WTC11 (cell line): ENCODE measurements at places on chromosomes 12 and 14.

GRCh38 chr12:105018012-105018411, 31.9 kb downstream of the NOPCHAP1 start:
- DNase-seq: no peak

DNA sequence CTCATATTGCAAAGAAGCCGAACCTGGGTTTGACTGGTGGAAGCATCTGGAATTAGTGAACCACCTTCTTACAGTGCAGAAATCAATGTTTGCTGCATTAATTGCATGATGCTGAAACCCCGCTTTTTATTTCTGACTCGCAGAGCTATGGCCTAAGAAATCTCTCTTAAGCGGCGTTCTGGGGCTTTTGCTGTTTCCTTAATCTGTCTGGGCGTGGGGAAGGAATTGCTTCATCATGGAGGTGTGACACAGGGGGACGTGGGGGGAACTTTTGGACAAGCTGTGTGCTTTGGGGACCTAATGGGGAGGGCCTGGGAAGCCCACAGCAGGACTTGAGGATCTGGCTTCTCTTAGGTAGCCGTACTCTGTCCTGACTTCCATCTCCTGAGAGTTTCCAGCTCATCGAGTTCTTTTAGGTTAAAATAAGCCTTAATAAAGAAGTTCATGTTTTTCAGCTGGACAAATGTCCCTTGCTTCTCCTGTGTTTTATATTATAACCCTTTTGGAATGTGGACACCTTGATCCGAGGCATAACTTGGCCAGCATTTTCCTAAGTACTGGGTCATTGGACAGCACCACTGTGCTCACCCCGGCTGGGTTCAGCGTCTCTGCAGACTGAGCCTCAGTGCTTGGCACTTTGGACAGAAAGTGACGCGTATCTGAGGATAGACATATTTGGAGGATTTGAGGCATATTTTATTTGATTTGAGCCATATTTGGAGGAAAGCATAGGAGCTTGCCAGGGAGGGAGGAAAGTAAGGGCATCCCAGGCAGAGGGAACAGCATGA, 192.1 kb upstream of the MYL2 start:
- DNase-seq: no peak

DNA sequence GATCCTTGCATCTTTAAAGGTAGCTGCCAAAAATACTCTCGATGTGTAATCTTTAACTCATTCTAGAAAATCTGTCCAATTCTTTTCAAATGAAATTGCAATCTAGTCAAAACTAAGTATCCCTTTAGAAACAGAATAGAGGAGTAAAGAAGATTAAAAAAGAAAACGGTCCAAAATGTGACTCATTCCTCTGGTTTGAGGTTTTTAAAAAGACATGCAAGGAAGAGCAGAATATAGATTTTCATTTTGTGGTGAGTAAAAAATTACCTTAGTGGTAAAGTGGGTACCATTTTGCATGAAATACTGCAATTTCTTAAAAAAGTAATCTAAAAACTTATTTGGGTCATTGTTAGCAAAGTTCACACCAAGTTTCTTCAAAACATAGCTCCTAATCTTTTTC, 108.4 kb downstream of the BRMS1L start:
- DNase-seq: no peak

GRCh38 chr12:110249716-110250225, 31.3 kb upstream of the ATP2A2 start:
- no peak for DNase-seq

DNA sequence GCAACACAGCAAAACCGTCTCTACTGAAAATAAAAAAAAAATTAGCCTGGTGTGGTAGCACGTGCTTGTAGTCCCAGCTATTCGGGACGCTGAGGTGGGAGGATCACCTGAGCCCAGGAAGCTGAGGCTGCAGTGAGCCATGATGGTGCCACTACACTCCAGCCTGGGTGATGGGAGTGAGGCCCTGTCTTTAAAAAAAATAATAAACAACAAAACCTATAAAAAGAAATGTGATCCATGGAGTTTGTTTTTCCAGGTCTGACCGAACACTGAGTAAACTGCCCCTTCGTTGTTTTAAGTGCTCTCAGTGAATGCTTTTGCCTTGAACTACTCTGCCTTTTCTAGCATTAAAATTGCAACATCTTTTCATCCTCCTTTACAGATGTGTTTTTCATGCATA, 76.8 kb downstream of the TESC start:
- no peak for DNase-seq

- DNase-seq: no peak
Observed at GRCh38 chr12:110637869-110638441, 24.0 kb downstream of the TCTN1 start.

- DNase-seq: no peak
Observed at GRCh38 chr14:91232603-91233002, 11.9 kb downstream of the GPR68 start.

DNA sequence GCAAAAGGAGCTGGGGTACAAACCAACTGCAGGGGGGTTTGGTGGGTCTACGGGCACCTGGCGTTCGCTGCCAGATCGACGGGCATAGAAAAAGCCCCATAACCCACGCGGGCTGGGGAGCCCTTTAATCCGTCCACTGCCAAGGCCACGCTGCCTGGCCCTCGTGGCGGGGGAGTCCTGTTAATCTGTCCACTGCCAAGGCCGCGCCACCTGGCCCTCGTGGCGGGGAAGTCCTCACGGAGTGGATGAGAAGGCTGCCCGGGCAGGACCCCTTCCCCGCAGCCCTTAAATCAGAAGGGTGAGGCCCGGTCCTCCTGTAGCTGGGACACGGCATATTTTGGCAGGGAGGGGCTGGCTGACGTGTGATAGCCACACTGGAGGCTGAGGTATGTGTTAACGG, 86.1 kb downstream of the NOC4L start:
- DNase-seq: no peak

- DNase-seq: no peak
Observed at GRCh38 chr14:80003138-80003537, 208.2 kb downstream of the DIO2 start.

- no peak for DNase-seq
Observed at GRCh38 chr12:117202033-117202432, 11.8 kb upstream of the FBXO21 start.

GRCh38 chr12:62862259-62862881, 72.6 kb downstream of the PPM1H start:
- no peak for DNase-seq

- no peak for DNase-seq
Observed at GRCh38 chr14:53310412-53310811, 157.3 kb upstream of the DDHD1 start.

GRCh38 chr12:53805067-53805466, 53.3 kb upstream of the CISTR start:
- DNase-seq: no peak

DNA sequence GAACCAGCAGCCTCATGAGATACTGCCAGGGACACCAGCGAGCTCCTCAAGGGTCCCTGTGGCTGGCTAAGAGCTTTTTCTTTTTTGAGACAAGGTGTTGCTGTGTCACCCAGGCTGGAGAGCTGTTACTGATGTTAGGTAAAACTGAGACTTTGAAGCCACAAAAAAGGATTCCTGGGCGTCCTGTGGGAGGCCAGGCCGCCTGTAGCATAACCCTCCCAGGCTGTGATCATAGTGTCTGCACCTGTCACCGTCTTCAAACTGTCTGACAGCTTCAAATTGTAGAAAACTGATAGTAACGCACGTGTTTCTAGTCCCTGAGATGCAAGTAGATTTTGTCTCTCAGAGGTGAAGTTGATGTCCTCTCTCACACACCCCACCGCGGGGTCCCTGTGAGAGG, 4.1 kb downstream of the ZFYVE21 start:
- no peak for DNase-seq

DNA sequence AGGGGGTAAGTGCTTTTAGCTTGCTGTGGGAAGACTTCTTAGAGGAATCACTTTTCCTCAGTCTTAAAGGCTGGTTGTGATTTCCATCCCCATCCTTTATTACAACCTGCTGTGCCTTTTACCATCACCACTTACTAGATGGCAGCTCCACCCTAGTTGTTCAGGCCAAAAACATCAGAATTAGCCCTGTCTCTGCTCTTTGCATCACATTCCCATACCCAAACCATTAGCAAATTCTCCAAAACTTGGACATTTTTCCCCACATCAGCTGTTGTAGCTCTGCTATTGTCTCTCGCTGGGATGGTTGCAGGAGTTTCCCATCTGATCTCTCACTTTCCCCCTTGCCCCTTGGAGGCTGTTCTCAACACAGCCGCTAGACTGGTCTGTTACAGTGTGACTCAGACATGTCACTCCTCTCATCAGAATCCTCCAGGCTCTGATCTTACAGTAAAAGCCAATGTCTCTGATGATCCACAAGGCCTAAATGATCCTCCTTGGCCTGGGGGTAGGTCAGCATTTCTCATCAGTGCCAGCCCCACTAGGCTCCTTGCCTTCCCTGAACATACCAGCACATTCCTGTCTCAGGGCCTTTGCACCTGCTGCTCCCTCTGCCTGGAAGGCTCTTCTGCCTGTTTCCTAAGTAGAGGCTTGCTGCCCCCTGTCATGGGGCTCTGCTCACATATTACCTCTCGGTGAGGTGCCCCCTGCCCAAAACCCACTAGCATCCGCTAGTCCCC, 102.5 kb downstream of the BEGAIN start:
- no peak for DNase-seq

DNA sequence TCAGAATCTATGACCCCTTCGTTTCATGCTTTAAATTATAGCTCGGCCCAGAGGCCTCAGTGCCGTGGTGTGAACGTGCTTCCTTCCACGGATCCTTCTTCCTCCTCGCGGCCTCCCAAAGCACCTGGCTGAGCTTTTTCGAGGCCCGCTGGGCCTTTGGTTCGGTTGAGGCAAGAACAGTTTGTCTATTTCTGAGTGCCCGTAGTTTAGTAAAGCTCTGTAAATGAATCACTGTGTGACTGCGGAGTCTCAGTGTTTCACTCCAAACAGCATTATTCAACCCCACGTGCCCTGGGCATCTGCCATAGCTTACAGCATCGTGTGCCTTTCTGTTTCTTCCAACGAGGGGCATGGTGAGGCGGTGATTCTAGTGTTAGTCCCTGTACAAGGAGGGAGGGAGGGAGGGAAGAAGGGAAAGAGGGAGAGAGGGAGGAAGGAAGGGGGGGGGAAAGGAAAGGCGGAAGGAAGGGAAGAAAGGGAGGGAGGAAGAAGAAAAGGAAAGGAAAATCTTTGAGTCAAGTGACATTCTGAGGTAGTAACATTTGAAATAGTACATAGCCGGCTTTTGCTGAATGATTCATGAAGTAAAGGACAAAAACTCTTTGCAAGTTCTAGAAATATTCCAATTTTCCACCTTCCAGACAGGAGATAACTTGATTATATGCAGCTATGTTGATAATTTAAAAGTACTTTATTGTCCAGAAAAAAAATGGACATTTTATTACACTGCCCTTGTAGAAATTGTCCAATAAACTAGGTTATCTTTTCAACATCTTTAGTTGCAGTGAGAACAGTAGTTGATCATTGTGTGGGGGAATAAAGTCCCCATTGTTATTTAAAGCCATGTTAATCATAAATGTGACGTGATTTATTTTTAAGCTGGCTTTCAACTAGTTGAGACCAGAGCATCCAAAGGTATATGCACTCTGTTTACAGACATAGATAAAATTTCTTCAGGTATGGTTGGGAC, 1.2 kb upstream of the TRIM9 start:
- DNase-seq: no peak

- no peak for DNase-seq
Observed at GRCh38 chr14:101813171-101813759, 51.8 kb downstream of the PPP2R5C start.

GRCh38 chr14:90266441-90267154, 10.2 kb downstream of the PSMC1 start:
- no peak for DNase-seq

GRCh38 chr14:99327050-99327449, 55.1 kb upstream of the BCL11B start:
- no peak for DNase-seq

DNA sequence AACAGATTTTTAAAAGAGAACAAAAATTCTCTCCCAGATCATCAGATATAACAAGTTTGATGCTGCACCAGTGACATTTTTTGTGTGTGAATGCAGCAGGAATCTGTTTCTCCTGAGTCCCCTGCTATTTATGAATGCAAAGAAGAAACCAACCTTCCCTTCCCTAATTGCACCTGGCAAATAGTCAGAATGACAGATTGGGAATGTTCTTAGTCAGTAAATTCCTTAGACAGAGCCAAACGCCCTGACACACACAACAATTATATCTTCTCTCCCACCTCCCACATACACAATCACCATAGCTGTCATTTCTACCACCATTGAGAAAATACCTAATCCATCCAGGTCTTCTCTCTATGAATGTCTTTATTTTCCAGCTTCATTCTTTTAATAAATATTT, 174.4 kb downstream of the ALG10B start:
- no peak for DNase-seq

DNA sequence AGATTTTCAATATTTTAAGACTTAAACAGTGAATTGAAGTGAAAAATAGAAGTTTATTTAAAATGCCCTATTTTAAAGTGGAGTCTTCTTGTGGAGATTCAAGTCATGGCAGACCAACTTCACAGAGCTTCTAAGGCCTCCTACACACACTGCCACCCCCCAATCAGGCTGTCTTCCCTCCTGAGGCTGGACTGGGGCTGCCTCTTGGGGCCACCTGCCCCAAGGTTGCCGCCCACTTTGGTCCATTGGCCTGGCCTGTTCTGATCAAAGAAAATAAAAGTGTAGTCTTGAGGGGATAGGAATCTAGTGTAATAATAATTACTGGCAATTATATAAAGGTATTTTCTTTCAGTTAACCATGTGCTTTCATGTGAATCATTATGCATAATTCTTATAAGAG, 1.3 kb downstream of the GOLT1B start:
- no peak for DNase-seq

GRCh38 chr12:15899282-15899870, 11.8 kb upstream of the DERA start:
- no peak for DNase-seq

DNA sequence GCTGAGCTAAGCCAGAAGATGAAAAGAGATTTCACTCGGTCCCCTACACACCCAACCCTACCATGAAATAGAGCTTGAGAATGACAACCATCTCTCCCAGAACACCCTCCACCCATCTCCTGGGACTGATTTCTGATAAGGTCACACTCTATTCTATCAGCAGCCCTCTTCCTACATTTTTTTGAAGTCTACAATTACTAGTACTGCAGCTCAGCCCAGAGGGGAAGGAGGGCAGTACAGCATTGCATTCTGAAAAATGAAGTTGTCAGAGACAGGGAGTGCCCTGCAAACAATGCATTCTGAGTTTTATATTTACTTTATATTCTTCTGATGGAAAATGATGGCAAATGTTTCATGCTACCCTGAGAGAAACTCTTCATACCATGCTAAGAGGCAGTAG, 318.5 kb downstream of the BCAT1 start:
- DNase-seq: no peak

DNA sequence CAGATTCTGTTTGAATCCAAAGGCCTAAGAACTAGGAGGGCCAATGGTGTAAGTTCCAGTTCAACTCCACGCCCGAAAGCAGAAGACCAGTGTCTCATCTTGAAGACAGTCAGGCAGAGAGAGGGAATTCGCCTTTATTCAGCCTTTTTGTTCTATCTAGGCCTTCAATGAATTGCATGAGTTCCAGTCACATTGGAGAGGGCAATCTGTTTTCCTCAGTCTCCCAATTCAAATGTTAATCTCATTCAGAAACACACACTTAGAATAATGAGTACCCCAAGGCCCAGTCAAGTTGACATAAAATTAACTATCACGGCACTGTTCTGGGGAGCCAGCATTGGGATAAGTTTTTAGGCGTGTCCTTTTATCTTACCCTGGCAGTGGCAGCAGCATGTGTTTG, 65.8 kb downstream of the C14orf39 start:
- no peak for DNase-seq

- DNase-seq: no peak
Observed at GRCh38 chr12:101967506-101967905, 90.1 kb downstream of the DRAM1 start.

GRCh38 chr12:41514907-41515306, 326.8 kb downstream of the PDZRN4 start:
- peak; percentile 20 for DNase-seq
